Non-pigmented ciliary epithelial cell (primary cell): ENCODE measurements at places on chromosomes 1 and 21.

GRCh38 chr21:35360870-35361570 is 311.9 kb upstream of the RUNX1 start:
- no peak for DNase-seq

DNA sequence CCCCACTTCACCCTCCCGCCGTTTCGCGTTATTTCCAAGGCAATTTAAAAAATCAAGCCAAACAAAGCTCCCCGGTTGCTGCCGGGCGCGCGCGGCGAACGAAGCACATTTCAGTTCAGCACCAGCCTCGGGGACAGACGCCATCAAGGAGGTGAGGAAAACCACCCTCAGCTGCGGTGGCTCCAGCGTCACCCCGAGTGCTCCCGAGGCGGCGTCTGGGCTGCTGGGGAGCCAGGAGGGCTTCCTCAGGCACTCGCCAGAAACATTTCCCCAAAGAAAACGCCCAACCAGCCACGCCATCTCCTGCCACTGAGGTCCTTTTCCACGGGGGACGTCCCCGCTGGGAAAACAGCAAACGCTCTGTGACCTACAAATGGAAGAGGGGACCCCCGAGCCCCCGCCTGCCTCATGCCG is 623 bp downstream of the GNG4 start:
- DNase-seq, result no peak

DNA sequence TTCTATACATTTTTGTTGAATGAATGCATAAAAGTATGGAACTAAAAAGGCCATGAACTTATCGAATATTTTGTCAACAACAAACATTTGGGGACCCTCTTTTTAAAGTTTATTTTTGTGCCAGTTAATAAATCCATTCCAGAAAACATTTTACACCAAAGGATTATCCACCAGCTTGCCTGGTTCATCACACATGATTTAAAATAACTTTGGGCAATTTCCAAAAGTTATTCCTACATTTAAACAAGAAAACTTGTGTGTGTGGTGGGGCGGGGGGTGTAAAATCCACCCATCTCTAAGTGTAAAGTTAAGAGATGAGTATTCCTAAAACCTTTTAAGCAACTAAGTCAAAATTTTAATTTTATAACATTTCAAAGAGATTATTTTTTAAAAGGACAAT is 224.5 kb upstream of the SNX7 start:
- no peak for DNase-seq

- DNase-seq, result no peak
Observed at GRCh38 chr1:33056426-33056825, 19.7 kb upstream of the AK2 start.

- no peak for DNase-seq
Observed at GRCh38 chr1:186627019-186627418, 53.2 kb downstream of the PTGS2 start.

DNA sequence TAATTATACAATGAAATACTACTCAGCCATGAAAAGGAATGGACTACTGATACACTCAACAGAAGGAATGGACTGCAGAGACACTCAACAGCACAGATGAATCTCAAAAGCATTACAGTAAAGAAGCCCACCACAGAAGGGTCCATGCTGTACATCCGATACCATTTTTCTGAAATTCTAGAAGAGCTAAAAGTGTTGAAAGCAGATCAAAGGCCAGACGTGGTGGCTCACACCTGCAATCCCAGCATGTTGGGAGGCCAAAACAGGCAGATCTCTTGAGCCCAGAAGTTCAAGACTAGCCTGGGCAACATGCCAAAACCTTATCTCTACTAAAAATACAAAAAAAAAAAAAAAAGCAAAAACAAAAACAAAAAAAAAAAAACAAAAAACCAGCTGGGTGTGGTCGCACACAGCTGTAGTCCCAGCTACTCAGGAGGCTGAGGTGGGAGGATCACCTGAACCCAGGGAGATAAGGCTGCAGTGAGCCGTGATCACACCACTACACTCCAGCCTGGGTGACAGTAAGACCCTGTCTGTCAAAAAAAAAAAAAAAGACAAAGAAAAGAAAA is 15.5 kb downstream of the PPP1R15B start:
- DNase-seq, result no peak

DNA sequence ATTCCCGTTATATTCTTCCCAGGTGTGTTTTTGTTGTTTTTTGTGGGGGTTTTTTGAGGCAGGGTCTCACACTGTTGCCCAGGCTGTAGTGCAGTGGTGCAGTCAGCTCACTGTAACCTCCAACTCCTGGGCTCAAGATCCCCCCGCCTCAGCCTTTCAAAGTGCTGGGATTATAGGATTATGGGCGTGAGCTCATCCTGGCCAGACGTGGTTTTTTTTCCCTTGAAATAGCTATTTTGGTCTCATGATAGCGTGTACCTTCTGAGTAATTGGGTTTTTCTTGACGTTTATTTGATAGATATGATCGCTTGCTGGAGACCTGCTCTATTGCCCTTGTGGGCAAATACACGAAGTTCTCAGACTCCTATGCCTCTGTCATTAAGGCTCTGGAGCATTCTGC is 17.6 kb downstream of the CTPS1 start:
- DNase-seq, result no peak

GRCh38 chr1:78540048-78540447 is 49.3 kb downstream of the PTGFR start:
- peak; percentile 6 for DNase-seq

DNA sequence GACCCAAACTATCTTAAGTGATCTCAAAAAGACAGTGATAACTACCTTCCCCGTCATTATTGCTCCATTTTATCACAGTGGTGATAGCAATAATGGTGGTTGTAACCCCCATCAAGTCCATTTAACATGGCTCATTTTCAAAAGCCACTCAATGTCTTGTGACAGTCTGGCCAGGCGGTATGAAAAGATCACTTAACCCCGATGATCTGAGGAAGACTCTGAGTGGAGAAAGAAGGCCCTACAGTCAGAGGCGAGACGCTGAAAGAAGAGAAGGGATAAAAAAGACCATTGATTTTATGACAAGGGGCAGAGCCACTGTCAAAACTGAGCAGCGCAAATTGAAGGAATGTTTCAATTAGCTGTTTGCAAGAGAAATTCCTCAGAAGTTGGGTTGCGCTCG is 417.2 kb upstream of the PBX1 start:
- DNase-seq, result no peak

- no peak for DNase-seq
Observed at GRCh38 chr1:111145963-111146768, 6.1 kb downstream of the CEPT1 start.

- DNase-seq, result no peak
Observed at GRCh38 chr21:38531039-38531541, 32.8 kb upstream of the ERG start.

DNA sequence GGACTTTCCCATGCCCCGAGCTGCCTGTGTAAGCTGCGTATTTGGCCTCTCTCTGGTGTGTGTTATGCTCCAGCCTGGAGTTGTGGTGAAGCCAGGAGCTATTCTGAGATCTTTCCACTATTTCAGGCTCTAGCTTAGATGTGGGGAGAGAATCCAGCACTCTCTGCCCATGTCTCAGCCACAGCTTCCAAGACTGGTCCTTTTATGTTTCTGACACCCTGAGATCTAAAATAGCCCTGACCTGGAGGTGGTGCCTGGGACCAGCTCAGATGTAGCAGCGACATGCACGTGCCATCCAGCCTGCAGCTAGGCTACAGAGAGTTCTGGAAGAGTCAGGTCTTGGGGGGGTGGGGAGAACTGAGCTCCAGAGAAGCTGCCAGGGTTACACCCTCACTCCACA is 76.5 kb downstream of the TENT5C start:
- no peak for DNase-seq

- DNase-seq, result no peak
Observed at GRCh38 chr1:3714284-3714741, 37.9 kb upstream of the CCDC27 start.

DNA sequence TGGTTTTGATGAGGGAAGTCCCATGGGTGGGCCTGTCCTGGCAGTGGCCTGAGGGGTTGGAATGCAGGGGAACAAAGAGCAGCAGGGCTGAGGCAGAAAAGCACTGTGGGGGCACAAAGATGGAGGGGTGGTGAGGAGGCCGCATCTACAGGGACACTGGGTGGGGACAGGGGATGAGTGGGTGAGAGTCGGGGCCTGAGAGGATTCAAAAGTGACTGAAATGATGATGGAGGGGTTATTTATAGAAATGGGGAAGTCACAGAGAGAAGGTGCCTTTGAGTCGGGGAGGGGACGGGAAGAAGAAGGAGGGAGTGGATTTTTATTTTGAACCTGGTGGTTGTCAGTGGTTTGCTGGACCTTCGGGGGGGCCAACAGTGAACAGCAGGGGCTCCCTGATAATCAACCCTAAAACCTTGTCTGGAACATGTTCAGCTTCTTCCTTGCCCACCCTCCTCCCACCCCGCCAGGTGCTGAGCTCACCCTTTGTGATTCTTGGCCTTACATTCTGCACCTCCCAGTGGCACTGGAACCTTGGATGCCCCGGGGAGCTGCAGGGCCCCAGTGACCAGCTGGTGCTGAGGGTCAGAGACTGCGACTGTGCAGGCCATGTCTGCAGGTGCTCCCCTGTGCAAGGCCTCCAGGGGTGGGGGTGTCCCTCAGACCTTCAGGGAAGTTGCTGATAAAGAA is 42.9 kb downstream of the IER5 start:
- no peak for DNase-seq

DNA sequence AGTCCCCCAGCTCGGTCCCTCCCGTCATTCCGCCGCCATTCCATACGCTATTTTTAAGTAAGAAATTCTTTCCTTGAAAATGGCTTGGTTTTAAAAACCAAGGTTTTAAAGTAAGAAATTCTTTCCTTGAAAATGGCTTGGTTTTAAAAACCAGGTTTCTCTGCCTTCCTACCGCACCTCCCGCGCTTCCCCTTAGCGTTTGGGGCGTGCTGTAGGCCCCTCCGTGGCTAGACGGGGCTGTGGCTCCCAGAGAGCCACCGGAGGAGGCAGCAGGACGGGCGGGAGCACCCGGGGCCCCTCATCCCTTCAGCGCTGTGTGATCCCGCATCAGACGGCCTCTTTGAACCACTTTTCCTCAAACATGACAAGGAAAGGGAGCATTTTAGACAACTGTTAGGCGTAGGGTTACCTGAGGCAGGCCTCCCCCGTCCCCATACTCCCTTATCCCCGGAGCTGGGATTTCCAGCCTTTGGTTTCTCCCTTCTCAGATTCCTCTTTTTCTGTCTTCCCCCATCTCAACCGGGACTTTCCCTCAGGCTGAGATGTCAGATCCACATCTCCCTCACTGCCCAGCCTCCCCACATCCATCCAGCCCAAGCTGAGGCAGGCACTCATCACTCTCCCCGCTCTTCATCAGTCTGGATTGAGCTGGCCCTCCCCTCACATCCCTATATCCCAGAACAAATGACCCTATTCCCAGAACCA is 541 bp upstream of the CD58 start:
- no peak for DNase-seq

GRCh38 chr1:204511366-204511765 is 4.8 kb upstream of the MDM4 start:
- no peak for DNase-seq

- no peak for DNase-seq
Observed at GRCh38 chr1:72018562-72018961, 263.8 kb downstream of the NEGR1 start.

GRCh38 chr1:36408479-36408878 is 10.8 kb upstream of the LSM10 start:
- no peak for DNase-seq

GRCh38 chr1:27632387-27633297 is 2.3 kb downstream of the FGR start:
- DNase-seq, result no peak

- DNase-seq, result no peak
Observed at GRCh38 chr1:239997160-239997514, 94.5 kb upstream of the FMN2 start.

DNA sequence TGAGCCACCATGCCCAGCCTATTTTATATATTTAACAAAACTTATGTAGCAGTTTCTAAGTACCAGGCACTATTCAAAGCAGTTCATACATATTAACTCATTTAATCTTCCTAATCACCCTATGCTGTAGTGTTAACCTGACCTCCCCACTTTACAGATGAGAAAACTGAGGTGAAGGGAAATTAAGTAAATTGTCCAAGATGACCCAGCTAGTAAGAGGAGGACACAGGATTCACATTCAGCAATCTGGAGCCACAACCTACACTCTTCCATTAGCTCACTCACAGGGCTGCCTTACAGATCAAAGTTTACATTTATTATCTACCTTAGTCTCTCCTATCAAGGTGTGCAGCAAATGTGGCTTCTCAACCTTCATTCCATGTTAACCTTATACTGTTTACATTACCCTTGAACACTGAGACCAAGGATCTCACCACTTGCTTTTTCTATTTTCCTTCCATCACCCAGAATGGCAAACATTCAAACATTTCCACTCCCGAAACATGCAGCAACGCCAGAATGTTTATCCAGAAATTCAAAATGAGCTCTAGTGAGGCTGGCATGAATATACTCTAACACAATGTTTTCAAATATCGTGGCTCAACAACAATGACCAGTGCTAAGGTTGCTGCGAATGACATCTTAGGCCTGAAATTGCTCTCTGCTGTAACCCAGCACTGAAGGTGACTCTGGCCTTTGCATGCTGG is 24.5 kb downstream of the HIVEP3 start:
- DNase-seq, result no peak

- DNase-seq, result no peak
Observed at GRCh38 chr1:9111957-9112356, 16.9 kb downstream of the GPR157 start.

- DNase-seq, result no peak
Observed at GRCh38 chr1:16422041-16422440, 15.2 kb downstream of the SPATA21 start.

DNA sequence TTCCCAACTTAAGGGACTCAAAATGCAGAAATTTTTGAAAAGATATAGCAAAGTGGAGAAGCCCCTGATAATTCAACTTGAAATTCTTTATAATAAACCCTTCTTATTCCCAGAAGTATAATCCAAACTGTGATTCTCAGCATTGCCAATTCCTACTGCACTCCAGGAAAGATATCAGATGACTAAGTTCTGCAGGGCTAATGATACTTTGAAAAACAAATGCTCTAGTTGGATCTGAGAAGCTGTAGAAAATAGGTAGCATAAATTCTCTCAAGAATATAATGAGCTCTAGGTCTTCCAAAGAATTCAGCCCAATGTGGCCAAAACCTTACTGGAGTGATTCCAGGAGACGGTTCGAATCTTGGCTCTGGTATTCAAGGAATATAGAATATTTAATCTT is 294.0 kb upstream of the PTBP2 start:
- DNase-seq, result no peak

- DNase-seq, result no peak
Observed at GRCh38 chr1:151156515-151156819, at the start of gene TNFAIP8L2. TNFAIP8L2 (plus strand) TSS chr1:151156649; CDS start chr1:151158698, 2,049 bp downstream.

GRCh38 chr1:105208581-105208980 is 1458.9 kb downstream of the AMY1C start:
- no peak for DNase-seq

DNA sequence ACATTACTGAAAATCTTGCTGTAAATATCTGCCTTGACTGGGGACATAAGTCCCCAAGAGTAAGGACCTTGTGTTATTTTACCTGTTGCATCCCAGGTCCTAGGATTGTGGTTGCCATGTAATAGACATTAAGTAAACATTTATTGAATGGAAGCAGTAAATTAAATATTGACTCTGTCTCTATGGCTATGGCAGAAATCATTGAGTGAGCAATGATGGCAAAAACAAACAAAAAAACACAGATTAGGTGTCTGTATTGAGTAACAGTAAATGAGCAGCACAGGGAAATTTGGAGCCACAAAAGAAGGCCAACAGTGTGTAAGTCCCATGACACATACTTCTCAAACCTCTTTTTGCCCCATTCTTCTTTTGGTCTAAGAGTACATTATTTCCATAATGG is 240.4 kb downstream of the NFIA start:
- DNase-seq, result no peak

- DNase-seq, result no peak
Observed at GRCh38 chr1:37133276-37134145, 99.2 kb upstream of the GRIK3 start.
